Activated CD8-positive, alpha-beta memory T cell treated with anti-CD3 and anti-CD28 coated beads, Interleukin-2, amount 10 ng/mL, durations not matched to agents 7 days and 5 days (primary cell): ENCODE measurements at places on chromosomes 11 and 22.

DNA sequence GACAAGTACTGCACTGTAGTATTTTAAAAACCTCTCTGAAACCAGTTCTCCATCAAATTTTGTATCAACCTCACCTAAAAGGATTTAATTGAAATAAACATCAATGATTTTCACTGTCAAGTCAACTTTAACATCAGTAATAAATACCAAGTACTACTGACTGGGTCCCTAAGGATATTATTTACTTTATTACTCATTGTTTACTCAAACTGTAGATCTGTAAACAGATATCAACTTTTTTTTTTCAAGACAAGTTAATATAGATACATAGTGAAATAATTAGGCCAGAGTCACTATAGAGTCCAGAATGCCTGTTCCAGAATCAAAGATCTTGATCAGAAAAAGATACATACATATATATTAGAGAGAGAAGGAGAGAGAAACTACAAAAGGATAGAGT lies 1.6 kb downstream of the RNF141 start:
- no peak for DNase-seq

- DNase-seq = no peak
Measured at GRCh38 chr11:45621588-45621987, 43.8 kb downstream of the CHST1 start.

DNA sequence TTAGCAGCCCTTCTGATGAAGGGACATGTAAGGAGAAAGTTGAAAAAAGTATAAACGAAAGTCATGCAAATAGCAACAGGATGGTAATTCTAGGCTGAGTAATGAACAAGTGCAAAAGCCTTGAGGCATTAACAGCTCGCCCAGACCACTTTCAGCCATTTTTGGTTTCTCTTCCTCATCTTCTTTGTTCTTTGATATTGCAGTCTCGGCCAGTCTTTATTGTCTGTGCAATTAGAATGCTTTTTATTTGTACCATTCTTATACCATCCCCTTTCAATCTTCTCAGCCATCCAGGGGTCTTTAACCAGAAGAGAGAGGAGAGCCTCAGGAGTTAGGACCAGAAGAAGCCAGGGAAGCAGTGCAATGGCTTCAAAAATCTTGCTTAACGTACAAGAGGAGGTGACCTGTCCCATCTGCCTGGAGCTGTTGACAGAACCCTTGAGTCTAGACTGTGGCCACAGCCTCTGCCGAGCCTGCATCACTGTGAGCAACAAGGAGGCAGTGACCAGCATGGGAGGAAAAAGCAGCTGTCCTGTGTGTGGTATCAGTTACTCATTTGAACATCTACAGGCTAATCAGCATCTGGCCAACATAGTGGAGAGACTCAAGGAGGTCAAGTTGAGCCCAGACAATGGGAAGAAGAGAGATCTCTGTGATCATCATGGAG lies 7.3 kb downstream of the TRIM34 start:
- no peak for DNase-seq

GRCh38 chr11:131687291-131688047 lies 317.1 kb downstream of the NTM start:
- DNase-seq = no peak

- no peak for DNase-seq
Measured at GRCh38 chr22:26463688-26464087, 19.9 kb downstream of the HPS4 start.

- no peak for DNase-seq
Measured at GRCh38 chr11:104405277-104405676, 241.3 kb upstream of the PDGFD start.

- DNase-seq = no peak
Measured at GRCh38 chr11:122359081-122359571, 243.1 kb upstream of the BLID start.

- no peak for DNase-seq
Measured at GRCh38 chr11:46275964-46276641, 1.4 kb upstream of the CREB3L1 start.

DNA sequence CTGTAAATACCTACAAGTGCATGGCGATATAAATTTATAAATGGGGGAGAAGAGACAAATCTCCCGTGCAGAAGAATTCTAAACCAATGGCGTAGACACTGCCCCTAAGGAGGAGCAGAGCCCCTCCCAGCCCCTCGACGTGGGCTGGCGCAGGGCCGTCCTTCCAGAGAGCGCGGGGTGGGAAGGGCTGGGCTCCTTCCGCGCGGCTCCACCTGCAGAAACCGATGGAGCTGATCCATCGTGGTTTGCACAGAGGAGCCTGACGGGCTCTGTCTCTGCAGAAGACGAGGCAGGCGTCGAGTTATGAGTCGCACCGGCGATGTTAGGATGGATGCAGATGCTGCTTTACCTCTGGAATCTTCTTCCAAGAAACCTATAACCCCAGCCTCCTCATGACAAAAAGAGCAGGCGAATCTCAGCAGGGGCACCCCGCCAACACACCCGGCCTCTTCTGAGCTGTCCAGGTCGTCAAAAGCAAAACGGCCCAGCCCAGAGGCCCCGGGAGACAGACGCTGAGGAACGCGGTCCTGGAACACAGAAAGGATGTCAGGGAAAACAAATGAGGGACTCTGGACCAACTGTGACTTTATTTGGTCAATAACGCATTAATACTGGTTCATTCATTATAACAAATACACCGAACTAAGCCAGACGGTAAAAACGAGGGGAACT lies 11.0 kb upstream of the B4GALNT4 start:
- DNase-seq = no peak

- DNase-seq = peak; percentile 88
Measured at GRCh38 chr22:26579331-26579886, 10.5 kb downstream of the TPST2 start.

DNA sequence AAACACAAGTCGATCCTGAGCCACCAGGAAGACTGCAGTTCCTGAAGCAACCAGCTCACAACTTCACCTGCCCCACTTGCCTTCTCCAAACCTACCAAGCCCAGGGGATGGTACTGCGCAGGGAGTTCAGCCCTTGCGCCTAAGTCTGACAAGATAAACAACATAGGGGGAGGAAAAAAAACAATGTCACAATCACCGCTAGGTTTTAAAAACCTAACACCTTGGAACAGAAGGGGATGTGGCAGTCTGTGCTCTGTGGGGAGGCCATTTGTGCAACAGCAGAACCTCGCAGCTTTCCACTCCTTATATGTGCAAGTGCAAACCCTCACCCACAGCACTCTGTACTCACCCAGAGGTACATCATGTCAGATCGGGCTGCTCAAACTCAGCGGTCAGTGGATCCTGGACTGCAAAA lies 134.2 kb downstream of the RBFOX2 start:
- no peak for DNase-seq

DNA sequence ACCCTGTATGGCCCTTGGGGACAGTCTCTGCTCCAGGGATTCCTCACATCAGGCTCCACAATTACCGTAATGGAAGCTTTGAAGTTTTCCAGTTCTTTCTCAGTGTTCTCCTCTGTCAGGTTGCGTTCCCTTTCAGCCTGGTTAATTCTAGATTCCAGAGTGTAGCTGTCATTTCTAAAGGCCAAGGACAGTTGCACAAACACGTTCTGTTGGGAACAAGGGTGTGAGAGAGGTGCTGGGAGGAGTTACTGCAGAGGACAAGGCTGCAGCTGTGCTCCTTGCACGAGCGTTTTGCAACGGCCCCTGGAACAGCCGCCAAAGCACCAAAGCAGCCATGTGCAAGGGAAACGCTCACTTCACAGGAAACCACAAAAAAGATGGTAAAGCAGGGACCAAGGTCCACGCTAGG lies 35.9 kb upstream of the LYVE1 start:
- DNase-seq = peak; percentile 15

DNA sequence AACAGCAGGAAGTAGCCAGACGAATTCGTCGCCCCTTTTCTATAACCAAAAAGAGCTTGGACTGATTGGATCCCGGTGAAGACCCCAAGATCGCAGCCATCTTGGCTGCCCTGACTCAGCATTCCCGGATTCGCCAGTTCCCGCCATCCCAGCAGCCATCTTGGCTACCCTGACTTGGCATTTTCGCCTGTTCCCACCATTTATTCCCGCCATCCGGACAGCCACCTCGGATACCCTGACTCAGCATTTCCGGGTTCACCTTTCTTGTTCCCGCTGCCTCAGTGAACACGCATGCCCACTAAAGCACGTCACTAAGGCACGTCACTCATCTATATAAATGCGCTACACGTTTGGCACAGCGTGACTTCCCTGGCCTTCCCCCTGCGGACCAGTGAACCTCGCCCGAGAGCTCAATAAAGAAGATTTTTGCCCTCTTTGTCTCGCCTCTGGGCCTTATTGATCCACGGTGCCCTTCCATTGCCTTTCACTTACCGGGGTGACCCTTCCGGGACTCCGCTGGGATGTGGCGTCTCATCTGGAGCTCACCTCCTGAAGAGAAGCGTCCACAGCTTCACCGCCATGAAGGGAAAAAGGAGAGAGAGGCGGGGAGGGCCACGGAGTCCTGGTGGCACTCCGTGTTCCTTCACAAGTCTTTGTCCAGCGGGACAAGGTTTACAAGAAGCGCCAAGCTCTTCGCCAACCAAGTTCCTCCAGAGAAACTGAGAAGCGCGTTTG lies 4.0 kb upstream of the OR56A3 start:
- DNase-seq = no peak

- peak; percentile 77 for DNase-seq
Measured at GRCh38 chr22:38203090-38203810, 1.5 kb downstream of the MAFF start.

GRCh38 chr11:123573286-123573685 lies 81.1 kb downstream of the SCN3B start:
- DNase-seq = no peak

DNA sequence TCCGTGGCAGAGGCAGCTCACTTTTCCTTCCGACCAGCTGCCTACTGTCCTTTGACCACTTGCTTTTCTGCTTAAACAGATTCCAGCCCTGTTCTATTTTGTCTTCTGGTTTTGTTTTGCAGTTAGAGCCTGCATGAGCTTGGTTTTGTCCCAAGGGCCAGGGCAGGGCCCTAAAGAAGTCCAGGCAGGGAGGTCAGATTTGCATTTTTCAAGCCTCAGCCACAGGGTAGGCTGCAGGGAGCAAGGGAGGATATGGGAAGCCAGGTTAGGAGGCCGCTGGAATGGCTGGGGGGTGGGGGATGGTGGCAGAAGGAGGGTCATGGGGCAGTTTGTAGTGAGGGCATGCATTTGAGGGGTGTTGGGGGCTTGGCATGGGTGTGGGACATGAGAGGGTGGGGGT lies 23.1 kb downstream of the FADD start:
- DNase-seq = no peak

DNA sequence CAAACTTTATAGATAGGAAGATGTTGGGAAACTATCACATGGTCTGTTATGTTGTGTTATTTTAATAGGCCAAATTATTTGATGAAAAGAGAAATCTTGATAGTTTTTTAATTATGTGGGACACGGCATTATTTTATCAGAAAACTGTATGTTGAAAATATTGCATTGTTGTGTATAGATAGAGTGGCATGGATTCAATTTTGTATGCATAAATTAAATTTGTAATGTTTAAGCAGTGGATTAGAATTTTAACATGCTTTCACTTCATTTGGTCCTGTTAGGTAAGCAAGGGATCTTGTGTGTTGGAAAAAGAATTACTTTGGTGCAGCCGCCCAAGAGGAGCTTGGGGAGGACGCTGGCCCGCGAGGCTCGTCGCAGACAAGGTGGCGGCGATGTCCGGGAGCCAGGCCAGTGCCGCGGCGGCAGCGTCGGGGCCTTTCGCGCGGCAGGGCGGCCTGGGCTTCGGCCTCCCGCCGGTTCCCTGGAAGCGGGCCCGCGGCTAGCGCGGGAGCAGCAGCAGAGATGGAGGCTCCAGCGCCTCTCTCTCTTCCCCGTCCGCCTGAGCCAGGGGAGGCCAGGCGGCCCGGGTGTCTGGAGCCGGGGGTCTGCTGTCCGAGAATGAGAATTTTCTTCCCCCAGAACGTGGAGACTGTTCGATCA lies 82.7 kb downstream of the GGT1 start:
- DNase-seq = no peak

DNA sequence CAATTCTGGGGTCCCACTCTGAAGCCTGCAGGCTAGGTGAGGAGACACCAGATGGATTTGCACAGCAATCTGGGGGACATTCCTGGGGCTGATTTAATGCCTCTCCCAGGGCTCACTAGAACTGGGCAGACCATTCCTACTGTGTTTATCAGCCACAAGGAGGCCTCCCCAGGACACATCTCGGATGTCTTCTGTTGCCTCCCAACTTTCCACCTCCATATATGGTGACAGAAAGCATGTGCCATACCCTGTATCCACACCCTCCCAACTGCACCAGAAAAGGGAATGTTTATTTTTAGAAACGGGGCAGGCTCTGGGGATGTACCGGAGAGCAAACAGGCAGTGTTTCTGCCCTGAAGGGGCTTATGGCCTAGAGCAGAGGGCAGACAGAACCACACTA lies 181.8 kb downstream of the CSNK2A3 start:
- DNase-seq = no peak

- DNase-seq = no peak
Measured at GRCh38 chr22:43412808-43413795, 1.3 kb downstream of the MPPED1 start.

DNA sequence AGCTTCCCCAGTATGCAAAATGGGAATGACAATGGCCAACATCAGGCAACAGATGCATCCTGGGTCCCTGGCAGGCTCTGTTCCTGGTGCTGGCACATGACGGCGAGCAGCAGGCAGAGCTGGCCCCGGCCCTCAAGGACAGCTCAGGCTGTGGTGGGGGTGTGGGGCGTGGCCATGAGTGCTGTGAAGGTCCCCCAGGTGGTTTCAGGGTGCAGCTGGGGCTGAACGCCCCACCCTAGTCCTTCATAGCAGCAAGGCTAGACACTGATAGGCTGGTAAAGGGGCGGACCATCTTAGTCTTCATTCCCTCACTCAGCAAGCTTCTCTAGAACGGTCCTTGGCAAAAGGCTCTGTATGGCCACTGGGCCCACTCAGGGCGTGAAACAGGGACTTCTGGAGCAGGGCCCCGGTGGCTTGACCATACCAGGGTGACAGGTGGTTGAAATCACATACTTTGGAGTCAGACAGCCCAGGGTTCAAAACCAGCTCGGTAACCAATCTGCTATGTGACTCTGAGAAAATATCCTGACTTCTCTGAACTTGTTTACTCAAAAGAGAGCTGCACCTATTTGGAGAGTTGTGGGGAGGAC lies 15.1 kb downstream of the NPTXR start:
- DNase-seq = no peak

DNA sequence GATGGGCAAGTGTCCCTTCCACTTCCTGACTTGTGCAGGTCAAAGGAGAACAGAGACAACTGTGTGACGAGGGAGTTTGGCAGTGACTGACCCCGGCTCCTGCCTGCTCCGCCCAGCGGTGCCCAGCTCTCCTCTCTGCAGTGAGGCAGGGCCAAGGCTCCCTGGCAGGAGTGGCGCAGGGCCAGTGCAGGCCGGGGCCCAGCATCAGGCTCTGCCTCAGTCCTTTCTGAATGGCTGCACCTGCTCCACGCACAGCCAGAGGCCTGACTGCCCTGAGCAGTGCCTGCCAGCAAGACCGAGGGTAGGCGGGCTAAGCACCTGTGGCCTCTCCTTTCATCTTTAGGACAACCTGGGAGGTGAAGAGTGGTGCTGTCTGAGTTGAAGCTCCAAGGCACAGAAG lies 54.2 kb downstream of the WT1 start:
- DNase-seq = no peak

DNA sequence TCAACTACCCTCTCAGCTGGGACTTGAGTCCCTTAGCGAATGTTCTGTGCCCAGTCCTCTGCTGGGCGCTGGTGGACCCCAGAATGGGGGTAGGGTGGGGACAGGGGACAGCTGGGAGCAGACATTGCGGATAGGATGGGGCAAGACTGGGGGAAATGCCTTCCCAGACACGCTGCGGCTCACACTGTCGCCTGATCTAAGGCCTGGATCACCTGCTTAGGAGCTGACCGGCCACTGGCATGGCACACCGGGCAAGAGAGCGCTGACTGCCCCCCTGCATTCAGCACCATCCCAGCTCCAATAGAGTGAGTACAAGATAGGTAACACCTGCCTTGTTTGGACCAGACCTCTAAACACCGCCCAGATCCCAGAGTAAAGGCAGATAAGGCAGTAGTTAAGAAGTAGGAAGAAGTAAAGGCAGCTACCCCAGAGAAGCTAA lies 1.4 kb downstream of the ARVCF start:
- DNase-seq = no peak
